ENCODE measurements at places on chromosomes 5 and 9.

DNA sequence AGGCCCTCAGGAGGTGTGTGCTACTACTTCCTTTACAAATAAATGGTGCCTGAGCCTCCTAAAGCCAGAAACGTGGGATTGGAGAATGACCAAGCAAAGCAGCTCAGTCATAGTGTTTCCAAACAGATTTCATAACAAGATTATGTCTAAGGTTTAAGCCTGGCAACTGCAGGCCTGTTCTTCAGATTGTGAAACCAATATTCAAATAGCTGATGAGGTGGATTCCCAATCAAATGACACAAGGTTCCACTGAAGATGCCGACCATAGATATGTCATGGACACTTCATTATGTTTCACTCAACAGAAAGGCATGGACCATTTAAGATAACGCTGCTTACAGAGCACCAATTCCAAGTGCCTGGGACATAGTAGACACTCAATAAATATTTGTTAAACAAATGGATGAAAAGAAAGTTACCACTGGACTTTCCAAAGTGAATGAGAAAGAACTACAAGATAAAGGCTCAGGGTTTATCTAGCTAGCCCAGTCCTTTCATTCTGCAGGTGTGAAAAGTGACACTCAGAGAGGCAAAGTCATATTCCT is 189.5 kb downstream of the ACTL7B start:
- no peak for DNase-seq

DNA sequence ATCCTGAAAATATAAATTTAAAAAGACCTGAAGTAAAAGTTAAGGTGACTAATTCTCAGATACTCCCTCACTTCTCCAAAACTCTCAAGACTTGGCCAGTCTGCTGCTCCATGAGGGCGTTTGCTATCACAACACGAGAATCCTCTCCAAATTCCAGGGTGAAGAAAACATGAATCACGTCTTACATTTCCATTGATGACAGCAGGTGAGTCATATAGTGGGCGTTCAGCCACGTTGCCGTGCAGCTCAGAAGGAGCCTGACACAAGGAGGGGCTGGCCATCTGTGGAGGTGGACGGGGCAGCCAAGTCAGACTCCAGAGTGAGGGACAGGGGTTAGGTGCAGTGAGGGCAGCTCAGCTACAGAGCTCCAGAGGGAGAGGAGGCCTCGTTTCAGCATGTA is 555.1 kb upstream of the ADAMTS16 start:
- DNase-seq: no peak

- DNase-seq: no peak
Measured at GRCh38 chr9:12162181-12162815, 530.9 kb upstream of the TYRP1 start.

- DNase-seq: no peak
Measured at GRCh38 chr9:123846966-123847365, 83.0 kb downstream of the DENND1A start.

- no peak for DNase-seq
Measured at GRCh38 chr9:114266969-114267368, 55.9 kb upstream of the ORM1 start.

DNA sequence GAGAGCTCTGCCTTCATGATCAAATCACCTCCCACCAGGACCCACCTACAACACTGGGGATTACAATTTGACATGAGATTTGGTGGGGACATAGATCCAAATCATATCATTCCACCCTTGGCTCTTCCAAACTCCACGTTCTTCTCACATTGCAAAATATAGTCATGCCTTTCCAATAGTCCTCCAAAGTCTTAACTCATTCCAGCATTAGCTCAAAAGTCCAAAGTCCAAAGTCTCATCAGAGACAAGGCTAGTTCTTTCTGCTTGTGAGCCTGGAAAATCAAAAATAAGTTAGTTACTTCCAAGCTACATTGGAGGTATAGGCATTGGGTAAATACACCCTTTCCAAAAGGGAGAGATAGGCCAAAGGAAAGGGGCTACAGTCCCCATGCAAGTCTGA is 186.9 kb upstream of the PAPPA start:
- DNase-seq: no peak

DNA sequence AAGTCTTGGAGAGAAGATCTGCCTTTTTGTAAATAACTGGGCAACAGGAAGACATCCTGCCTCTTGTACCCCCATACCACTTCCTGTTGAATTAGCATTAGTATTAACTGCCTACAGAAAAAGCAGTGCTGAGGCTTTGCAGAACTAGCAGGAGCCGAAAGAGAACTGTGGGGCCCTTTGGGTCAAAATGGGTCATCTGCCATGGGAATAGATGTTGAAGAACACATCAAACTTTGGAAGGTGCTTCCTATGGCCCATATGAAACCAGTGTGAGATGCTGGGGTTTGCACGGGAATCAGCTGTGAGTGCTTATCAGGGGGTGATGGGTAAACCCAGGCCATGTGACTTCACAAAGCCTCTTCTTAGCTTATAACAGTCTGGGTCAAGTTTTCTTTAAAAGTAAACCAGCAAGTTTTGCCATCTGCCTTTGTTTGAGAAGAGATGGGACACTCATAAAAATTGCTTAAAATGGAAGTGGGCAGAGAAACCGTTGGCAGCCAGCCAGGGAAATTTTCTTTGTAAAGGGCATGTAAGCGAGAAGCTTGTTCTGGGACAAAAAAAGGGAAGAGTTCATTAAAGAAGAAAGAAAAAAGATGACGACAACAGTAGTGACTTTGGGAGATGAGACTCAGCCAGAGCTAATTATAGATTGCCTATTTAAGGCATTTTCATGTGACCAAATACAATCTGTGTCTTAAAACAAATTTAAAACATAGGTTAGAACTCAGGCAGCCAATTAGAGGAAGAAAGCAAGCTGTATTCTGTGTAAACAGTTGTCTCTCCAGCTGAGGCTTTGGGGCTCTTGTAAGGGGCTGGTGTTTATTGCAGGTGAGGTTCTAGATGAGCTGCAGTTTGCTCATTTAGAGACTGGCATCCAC is 4.4 kb downstream of the SLC25A25 start:
- no peak for DNase-seq

DNA sequence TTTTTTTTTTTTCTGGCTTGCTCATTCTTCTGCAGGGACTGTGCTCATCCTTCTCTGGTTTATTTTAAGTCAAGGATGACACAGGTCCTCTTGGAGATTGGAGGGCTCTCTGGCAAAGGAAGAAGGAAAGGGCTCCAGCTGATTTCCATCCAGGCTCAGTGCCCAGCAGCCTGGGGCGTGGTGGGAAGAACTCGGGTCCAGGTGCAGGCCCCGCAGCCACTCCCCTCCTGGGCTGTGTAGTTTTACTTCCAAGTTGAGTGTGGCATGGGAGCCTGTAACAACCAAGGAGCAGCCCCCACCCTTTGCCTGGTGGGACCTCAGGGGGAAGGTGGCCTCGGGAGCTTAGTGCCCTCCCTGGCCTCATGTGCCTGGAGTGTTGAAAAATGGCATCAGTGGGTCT is 58.9 kb downstream of the ANKRD33B start:
- no peak for DNase-seq

- DNase-seq: peak; percentile 89
Measured at GRCh38 chr9:128438343-128439109, 17.3 kb upstream of the ODF2 start.

GRCh38 chr5:135063511-135064234 is 29.6 kb upstream of the PITX1 start:
- no peak for DNase-seq

Measured in HEK293T (cell line).